ENCODE measurements at places on chromosomes 1 and 21.

DNA sequence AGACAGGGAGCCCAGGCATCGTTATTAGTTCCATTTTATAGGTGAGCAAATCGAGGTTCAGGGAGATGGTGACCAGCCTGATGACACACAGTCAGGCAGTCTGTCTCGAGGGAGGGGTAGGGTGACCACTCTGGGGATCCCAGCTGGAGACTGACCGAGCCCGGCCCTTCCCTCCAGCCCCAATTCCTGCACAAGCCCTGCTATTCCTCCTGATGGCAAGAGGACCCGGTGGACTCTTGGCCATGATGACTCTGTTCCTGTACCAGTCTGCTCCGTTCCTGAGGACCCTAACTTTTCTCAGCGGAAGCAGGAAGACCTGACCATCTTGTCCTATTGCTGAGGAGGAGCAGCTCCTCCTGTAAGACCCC lies 391 bp downstream of the AGT start:
- no peak for DNase-seq

GRCh38 chr1:170790651-170791071 lies 126.7 kb downstream of the PRRX1 start:
- no peak for DNase-seq

DNA sequence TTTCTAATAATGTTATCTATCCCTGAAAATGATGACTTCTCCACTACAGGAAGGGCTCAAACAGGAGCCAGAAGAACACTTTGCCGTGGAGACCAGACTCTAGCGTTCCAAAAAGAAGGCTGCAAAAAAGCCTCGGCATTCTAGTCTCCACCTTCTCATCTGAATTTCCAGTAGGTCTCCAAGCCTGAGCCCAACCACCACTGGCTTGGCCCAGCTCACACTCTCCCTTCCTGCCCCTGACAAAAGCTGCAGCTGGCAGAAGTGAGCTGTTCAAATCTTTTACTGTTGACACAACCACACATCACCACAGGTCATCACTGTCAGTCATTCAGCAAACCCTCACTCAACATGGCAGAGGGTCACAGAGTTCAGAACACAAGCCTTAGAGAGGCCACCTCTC lies 69.3 kb downstream of the CAMK2N1 start:
- DNase-seq: no peak

DNA sequence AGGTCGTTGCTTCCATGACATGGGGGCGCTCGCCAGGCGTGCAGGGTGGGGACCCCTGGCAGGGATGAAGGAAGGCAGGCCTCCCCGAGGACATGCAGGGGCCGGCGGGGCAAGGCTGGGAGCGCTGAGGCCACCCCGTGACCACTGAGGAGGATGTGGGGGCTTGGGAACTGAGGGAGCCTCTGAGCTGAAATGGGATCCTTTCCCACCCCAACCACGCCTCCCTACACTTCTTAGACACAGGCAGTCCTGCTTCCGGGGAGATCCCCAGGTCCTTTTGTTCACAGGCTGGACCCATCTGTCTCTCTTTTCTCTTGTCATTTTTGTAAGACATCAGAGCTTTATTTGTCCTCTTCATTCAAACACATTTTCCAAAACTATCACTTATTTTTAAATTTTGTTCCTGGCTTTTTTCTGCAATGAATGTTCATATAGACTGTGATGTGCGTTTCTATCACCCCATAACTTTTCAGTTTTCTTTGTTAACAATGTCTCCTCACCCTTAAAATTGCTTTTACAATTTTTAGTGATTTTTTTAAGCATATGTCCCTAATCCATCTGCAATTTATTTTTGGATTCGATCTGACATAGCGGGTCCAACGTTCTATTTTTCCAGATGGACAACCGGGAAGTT lies 156.7 kb upstream of the BACE2 start:
- no peak for DNase-seq

- DNase-seq: no peak
Measured at GRCh38 chr1:232973652-232974611, 23.5 kb downstream of the NTPCR start.

GRCh38 chr1:36657826-36658225 lies 175.1 kb upstream of the CSF3R start:
- DNase-seq: no peak

GRCh38 chr1:28789412-28789811 lies 22.6 kb upstream of the OPRD1 start:
- DNase-seq: no peak

- DNase-seq: no peak
Measured at GRCh38 chr1:43563876-43564539, 33.3 kb downstream of the PTPRF start.

DNA sequence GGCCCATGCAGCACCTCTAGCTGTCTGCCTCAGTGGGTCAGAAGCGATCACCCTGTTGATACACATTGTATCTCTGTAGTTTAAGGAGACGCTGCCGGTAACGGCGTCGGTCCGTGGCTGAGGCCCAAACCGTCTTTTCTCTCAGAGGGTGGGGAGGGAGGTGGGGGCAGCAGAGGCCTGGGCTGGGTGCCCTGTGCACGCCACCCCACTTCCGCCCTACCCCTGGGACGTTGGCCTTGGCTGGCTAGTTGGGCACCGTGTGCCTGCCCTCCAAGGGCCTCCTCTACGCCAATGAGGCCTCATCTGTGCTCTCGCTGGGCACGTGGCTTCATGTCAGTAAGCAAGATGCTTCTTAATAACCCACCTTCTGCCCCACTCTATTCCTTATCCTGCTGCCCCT lies 9.4 kb downstream of the ZC3H12A start:
- DNase-seq: no peak

DNA sequence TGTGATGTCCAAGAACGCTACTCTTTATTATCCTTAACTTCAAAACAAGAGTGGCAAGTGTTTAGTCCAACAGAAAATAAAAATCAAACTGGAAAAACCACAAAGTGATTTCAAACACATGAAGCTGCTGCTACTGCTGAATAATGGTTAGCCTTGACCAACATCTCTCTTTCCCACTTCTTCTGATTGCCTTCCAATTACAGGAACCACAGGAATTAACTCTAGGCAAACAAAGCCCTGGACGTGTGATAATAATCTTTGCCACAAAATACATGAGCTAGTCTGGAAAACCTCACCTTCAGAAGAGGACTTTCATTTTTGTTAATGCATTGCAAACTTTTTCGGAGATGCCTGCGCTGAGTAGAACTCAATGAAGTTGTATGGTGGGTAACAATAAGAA lies 48.6 kb upstream of the COL11A1 start:
- no peak for DNase-seq

GRCh38 chr1:161505686-161506085 lies 429 bp downstream of the FCGR2A start:
- no peak for DNase-seq

GRCh38 chr21:14842601-14843000 lies 222.2 kb downstream of the NRIP1 start:
- no peak for DNase-seq

DNA sequence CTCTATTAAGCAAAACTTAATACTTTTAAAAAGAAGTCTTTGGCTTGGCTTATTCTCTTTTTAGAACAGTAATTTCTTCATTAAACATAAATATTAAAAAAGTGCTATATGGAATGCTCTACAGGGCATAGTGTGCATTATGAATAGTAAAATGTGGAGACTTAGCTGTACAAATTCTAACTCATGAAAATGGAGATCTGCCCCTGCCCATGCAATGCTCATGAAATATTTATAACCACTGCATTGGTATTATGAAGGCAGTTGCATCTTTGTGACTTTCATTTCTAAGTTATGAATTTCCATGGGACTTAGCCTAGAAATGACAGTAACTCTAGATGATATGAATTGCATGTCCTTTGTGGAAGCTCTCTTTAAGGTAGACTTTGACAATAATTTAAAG lies 586.0 kb downstream of the PTBP2 start:
- no peak for DNase-seq

- no peak for DNase-seq
Measured at GRCh38 chr1:21271550-21271949, 18.7 kb downstream of the ECE1 start.

DNA sequence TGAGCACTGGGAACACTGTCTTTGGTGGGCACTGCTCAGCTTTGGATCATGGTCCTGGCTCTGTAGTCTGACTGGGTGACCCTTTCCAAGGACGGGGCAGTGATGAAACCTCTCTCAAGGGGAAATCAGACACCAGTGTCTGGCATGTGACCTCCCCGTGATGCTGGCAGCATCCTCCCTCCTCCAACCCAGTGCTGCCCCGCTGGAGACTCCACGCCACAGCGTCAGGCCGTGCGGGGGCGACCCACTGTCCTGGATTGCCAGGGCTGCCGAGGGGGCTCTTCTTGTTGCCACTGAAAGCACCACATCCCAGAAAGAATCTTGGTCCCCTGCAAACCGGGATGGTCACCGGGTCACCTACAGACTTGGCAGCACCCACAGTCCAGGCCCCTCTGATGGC lies 146.4 kb upstream of the ARHGEF16 start:
- DNase-seq: no peak

GRCh38 chr1:167996266-167996665 lies 59.4 kb upstream of the MPC2 start:
- no peak for DNase-seq

GRCh38 chr1:76073481-76073880 lies 1.1 kb upstream of the ST6GALNAC3 start:
- no peak for DNase-seq

DNA sequence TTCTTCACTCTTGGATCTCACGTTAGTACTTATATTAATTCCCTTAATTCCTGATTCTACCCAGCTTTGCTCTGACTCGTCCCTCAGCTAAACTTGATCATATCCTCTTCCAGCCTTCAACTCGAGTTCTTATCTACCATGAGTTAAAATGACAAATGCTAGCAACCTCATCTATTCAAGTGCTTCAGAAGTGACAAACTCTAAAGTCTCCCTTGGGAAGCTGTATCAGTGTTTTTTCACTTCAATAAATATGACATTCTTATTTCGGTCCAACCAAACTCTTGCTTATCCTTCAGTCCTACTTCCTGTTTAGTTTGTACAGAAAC lies 75.3 kb downstream of the FOXJ3 start:
- DNase-seq: no peak

DNA sequence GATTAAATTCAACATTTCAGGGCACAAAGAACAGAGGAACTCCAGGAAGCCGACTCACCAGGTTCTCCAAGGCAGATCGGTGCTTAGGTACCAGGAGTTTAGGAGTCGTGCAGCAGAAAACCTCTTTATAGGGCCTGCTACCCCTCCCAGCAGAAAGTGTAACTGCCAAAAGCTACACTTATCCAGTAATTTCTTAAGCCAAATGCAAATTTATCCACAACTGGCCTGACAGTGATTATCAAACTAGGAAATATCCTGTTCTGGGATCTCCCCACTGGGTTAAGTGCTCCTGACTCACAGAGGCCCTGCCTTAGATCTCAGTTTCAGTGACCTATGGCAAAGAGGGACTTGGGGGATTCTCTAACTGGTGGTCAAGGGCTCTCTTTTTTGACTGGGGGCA lies at the start of gene SPRR2F:
Gene SPRR2F, minus strand, starts transcription at position 101 of the 400 bp plus-strand sequence. CDS start 783 bp downstream, outside the sequence.
- no peak for DNase-seq

GRCh38 chr1:12142141-12142823 lies 24.5 kb upstream of the TNFRSF1B start:
- DNase-seq: no peak

GRCh38 chr1:240739754-240740153 lies 127.8 kb upstream of the GREM2 start:
- DNase-seq: no peak

GRCh38 chr1:243434594-243434993 lies 178.8 kb downstream of the SDCCAG8 start:
- no peak for DNase-seq

DNA sequence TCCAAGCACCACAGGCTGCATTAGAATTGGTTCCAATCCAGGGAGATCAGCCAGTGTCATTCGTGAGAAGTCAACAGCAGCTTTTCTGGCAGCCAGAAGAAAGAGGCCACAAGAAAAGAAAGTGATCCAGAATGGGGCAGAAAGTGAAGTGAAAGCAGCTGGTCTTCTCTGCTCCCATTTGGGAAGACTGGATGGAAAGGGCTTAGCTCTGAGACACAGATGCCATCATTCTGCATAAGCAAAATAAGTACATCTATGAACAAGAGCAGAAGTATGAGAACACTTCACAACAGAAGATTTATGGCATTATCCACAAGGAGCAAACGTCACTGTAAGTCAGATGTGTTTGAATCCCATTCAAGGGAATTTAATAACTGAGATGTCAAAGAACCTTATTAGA lies 326.5 kb upstream of the ESRRG start:
- DNase-seq: no peak

DNA sequence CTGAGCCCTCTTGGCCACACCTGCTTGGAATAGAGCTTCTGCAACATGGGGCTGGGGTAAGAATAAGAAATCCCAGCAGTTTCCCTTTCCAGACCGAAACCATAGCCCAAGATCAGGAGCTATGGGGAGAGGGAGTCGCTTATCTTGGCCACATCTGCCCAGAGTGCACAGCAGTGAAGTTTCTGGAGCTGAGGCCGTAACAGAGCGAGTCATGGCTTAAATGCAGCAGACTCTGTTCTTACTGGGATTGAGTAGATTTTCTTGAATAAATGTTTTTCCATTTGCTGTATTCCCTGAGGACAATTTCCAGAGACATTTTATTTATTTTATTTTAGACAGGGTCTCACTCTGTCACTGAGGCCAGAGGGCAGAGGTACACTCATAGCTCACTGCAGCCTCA lies 33.5 kb downstream of the CFAP57 start:
- DNase-seq: no peak

- DNase-seq: no peak
Measured at GRCh38 chr1:65725064-65725463, 67.6 kb upstream of the PDE4B start.

DNA sequence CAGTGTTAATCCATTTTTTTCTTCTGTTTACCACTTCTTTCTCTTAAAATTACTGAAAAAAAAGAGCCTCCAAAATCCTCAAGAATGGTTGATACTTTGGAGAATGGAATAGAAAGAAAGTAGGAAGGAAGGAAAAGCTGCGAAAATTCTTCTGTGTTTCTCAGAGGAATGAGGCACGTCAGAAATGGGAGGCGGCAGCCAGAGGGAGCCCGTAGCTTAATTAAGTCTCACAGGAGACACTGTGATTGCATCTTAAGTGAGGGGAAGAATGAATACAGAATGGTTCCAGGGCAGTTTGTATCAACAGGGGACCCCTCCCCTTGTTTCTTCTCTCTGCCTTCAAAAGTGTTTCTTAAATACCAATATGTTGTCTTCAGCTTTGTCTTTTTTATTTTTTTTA lies 1099.5 kb downstream of the PLA2G4A start:
- no peak for DNase-seq

- peak; percentile 46 for DNase-seq
Measured at GRCh38 chr1:155051777-155052398, 772 bp downstream of the ADAM15 start.

- DNase-seq: no peak
Measured at GRCh38 chr1:52692697-52693096, 5.5 kb downstream of the COA7 start.

- DNase-seq: peak; percentile 99
Measured at GRCh38 chr1:173867753-173868265, at the start of gene GAS5. Gene GAS5 (minus strand): TSS chr1:173867989.

DNA sequence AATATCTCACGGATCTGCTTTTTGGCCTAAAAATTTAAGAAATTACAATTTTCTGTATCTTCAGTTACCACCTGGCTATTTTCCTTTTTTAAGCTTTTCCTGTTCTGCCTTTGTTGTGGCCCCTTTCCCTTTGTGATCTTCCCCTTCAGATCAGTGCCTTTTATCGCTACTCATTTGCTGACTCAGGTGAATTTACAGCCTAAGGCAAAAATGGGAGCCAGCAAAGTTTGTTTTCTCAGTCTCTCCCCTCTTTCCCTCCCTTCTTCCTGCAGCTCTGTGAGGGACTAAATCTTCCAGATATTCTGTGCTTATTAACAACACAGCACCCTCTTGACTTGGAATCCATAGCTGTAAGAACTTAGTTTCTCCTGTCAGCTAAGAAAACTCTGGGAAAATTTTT lies 5.3 kb upstream of the PRRC2C start:
- DNase-seq: no peak

Measured in stimulated activated CD4-positive, alpha-beta T cell treated with anti-CD3 and anti-CD28 coated beads, Interleukin-4, amount 100 ng/mL, for 1 hour (primary cell).